NCI-H526 (cell line): ENCODE measurements at places on chromosomes 12 and 14.

DNA sequence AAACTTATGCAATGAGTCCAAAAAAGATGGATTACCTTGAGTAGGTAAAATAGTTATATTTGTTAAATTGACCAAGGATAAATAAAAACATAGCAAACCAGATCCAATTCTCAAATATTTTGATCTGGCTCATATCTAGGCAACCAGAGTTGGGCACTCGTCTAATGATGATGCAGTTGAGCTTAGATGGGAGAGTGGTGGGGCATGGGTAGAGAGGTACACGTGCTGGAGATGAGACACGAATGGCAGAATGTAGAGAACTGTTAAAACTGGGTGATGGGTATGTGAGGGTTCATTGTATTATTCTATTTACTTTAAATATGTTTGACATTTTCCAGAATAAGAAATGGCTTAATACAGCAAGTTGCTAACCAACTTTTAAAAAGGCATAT lies 7.6 kb upstream of the RNF34 start:
- no peak for DNase-seq

DNA sequence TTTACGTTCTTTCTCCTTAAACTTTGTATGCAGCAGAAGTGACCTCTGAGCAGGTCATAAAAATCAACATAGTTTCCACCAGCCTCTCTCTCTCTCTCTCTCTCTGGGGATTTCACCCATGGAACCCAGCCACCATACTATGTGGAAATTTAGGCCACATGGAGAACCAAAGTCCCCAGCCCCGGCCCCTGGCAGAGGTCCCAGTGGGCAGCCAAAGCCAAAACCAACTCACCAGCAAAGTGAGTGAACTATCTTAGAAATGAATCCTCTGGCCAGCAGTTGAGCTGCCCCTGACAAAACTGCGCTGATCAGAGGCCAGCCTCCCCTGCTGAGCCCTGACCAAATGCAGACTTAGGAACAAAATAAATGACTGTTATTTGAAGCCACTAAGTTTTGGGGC lies 9.2 kb downstream of the DUSP6 start:
- DNase-seq = no peak

GRCh38 chr14:68522510-68523325 lies 270.1 kb downstream of the ZFP36L1 start:
- no peak for DNase-seq

DNA sequence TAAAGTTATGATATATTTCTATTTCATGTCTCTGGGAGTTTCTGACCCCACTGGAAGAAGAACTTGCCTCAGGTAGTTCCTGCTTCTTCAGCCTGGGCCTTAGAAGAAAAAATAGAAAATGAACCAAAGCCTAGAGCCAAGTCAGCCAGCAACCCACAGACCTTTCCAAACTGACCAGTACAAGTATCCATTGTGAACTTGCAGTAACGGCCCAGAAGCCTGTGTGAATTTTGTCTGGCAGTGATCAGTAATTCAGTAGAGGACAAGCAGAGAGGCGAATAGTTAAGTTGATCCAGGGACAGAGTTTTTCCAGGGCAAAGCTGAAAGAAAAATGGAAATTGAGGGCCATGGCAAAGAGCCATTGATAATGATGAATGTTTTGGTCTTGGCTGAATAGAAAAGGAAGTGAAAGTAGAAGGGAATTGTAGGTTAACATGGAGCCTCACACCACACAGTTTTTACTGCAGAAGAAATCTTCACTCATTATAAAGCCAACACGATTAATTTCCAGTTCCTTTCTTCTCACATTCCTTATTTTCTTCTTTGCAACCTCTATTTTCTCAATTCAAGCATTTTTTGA lies 311.8 kb downstream of the BTG1 start:
- DNase-seq = no peak

- no peak for DNase-seq
Measured at GRCh38 chr12:94336211-94336925, 123.3 kb downstream of the CEP83 start.

DNA sequence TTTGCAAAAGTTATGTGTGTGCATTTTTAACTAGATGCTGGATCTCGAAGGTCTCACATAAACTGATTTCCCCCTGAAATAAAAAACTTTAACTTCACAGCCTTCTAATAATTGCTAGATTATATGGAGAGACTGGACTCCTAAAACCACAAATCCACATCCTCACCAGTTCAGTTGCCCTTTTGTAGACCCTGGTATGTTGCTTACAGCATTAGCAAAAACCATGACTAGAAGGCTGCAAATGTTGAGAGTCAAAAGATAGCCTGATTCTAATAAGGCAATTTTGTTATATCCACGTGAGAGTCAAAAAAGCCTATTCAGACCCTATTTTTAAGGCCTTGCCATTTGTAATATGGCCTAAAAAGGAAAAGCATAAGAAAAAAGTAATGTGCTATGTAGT lies 37.4 kb downstream of the RASSF8 start:
- DNase-seq = no peak

DNA sequence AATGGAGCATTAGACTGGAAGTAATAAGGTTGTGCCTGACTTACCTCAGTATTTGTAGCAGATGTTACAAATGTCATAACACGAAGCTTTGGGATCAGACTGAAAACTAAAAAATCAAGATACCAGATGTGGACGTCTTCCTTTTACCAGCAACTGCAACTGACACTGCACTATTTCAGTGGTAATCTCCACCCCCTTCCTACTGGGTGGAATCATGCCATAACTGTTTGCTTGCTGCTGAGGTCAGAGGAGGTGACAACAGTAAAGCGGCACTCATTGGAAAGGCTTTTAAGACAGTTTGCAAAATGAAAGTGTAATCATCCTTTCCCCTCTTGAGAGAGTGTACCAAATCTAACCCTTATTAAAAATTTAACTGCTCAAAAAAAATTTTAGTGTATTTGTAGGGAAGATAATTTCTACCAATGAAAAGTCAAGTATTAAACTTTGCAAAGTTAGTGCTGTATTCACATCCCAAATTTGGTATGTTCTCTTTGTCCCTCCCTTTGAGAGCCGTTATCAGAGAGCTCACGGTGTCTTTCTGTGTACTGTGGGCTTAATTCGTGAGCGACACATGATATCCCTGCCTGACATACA lies 420.7 kb downstream of the NPAS3 start:
- no peak for DNase-seq

- no peak for DNase-seq
Measured at GRCh38 chr12:21239866-21240265, 94.9 kb downstream of the SLCO1A2 start.

- no peak for DNase-seq
Measured at GRCh38 chr14:31026077-31026449, at the start of gene STRN3. STRN3 (minus strand) TSS chr14:31026379; CDS start chr14:31026185, 194 bp downstream.

GRCh38 chr12:66633676-66634075 lies 45.2 kb downstream of the GRIP1 start:
- no peak for DNase-seq

DNA sequence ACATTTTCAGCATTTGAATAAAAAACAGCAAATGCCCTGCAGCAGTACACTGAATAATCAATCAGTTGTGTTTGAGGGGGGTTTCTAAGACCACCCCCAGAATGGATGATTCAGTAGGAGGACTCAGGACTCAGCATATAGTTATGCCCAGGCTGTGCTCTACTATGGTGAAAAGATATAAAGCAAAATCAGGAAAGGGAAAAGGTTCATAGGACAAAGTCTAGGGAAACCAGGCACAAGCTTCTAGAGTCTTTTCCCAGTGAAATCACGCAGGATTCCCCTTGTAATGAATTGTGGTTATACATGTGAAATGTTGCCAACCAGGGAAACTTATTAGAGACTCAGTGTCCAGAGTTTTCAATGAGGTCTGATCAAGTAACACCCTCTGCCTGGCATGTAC lies 25.0 kb upstream of the SLC17A8 start:
- DNase-seq = no peak

DNA sequence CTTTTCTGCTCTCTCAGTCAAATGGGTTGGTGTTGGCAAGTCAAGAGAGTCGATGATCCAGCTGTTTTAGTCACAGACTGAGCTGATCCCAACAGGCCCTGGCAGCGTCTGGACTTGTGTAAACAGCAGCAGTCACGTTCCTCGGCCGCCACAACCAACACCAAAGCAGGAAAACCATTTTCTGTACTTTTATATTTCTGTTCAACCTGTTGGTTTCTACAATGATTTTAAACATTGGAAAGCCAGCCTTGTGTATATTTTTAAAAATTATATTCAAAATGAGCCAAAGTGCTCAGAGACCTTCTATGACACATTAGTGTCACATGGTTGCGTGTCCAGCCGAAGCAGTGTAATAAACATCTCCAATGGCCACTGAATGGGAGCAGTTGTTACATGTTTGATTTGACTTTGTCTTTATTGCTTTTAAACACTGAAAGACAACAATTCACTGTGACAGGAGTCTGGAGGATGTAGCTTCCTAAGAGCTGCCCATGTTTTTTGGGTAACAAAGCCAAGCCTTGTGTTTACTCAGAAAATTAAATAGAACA lies 5.9 kb upstream of the SIVA1 start:
- no peak for DNase-seq

DNA sequence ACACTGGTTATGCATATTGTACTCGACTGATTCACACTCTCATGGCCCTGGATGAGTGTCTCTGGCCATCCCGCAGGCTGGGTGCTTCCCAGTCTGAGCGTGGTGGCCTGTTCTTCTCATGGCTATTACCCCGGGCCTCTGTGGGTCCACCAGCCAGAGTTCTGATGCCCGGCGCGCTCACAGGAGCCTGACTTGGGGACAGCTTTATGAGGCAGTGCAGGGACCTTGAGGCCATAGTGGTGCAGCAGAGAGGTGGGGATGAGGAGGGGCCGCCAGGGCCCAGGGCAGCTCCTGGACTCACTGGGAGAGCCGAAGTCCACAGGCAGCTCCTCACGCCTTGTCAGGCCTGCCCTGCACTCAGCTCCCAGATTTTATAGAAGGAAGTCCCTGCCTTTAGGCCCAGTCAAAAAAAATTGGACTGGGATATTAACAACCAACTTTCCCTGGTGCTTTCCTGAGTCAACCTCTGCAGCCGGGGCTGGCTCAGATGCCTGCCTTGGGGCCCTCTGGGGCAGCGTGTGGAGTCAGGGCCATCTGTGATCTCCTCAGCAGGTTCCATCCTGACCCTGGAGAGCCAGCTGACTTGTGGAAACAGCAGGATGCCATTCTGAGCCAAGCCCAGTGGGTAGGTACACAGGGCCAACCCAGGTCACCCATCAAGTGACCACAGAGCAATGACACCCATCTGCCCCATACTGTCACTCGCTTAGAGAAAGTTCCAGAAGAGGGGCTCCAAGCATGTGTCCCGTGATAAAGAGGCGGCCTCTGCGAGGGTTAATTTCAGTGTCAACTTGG lies 89.4 kb upstream of the DIO3 start:
- DNase-seq = no peak

DNA sequence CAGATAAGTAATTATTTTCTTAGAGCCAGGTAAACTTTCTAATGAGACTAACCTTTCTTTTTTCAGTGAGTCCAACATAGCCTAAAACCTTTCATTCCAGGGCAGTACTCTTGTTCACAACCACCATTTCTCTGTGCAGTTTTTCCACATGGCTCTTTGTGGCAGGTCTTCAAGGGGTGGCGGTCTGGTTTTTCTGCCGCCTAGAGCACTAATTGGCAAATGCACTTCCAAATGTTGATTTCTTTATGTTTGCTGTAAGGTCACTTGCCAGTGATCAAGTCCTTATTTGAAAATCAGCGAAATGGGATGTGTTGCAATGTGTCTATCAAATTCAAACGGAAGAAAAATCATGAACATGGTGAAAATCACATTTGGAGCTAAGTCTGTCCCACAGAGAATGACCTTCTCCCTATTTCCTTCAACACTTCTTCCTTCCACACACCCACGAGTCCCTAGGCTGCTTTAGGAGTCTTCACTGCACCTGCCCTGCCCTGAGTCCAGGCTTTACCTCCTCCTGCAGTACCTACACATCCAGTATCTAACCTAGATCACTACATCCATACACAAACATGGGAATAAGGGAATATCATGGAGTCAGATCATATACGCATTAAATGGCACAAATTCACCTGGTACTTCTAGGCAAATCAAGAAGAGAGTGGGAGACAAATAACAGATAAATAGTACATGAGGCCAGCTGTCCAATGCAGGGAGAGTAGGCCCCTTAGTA lies 1.9 kb downstream of the SRGAP1 start:
- peak; percentile 68 for DNase-seq

DNA sequence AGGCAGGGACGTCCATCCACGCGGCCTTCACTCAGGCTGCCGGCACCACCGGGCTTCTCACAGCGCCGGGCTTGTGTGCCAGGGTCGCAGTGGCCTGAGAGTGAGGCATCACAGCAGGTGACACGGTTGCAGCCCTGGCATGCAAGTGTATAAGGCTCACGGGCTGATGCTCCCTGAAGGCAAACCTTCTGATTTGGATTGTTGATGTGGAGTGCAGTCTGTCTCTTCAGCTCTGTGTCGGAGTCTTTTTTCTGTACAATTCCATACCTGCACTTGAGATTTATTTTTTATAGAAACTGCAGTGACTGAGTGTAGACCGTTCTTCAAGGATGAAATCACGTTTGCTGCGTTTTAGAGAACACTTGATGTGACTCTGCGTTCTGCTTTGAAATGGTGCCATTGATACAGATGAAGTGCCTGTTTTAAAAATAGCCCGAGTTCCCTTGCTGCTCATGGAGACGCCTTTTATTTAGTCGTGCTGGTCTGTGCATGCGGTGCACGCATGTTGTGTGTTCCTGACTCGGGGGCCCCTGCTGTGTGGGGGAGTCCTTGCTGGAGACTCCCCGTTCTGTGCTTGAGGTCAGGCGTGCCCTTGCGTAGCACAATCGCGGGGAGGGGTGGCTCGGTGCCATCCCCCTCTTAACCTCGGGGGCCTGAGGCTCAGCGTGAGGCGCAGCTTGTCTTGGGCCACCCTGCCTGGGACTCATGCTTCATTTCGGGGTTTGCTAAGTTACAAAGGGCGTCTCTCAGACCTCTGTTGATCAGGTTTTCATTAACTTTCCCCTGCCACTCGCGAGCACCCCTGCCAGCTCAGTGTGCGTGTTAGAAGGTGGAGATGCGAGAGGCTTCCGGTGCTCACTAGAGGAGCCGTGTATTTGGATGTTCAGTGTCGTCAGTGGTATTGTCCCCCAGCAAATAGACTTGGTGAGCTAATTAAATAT lies 21.6 kb upstream of the AMN start:
- no peak for DNase-seq

DNA sequence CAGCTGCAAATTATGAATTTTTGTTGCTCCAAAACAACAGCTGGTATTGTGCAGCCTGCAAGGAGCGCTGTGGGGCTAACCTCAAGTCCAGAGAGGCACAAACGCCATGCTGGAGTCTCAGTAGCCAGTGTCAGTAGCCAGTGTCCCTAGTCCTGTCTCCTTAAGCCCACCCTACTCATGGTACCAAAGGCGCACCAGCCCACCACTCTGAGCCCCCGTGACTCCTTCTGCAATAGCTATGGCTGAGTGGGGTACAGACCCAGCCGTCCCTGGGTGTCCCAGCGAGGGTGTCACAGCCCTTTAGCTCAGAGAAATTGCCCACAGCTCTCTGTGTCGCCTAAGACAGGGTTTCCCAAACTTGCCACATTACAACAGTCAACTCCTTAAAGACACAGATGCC lies 65.2 kb downstream of the ARL6IP4 start:
- no peak for DNase-seq

DNA sequence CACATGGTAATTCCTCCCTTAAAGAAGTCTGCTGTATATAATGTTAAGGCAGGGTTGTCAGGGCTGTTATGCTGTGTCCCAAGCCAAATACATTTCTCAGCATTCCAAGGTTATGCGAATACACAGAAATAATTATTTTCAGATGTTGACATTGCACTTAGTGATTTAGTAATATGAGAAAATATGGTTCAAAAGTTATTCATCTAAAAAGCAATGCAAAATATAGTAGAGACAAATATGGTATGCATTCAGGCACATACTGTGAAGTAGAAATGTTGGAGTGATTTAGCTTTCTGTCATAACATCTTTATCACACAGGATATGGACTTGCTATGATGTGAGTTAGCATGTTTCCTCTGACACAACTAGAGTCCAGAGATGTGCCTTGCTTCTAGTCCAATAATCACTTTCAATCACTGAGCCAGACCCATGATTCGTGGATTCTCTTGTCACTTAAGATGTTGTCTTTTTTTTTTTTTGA lies 70.0 kb downstream of the PDE3A start:
- DNase-seq = no peak
